ENCODE measurements at places on chromosomes 11 and 22.

DNA sequence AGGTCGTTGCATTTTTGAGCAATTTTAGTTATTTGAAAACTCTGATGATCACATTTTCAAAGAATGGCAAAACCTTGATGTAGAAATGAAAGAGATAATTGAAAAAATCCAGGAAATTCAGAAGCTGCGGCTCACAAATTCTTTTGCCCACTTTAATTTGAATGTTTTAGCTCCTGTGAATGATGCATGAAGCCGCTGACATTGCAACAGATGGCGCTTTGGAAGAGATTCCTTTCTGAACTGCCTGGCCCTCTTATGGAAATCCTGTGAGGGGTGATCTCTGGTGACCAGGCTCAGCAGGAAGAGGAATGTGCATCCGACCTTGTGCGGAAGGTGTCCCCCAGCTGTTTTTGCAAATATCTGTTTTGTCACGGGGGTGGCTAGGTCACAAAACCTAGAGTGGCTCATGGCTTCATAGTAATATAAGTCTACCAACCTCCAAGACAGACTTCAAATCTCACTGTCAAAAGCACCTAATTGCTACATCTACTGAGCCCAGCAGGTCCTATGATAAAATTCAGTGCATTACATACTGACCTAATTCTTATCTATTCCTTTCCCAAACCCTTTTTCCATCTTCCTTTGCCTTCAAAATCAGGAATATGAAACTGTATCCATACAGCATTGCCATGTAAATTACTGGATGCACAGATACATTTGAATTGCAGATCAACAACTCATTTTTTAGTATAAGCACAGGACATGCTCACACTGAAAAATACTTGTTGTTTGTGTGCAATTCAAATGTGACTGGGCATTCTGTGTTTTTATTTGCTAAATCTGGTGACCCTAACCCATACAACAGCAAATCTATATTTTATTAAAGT is 412.7 kb downstream of the ETS1 start:
- DNase-seq: peak; percentile 93

DNA sequence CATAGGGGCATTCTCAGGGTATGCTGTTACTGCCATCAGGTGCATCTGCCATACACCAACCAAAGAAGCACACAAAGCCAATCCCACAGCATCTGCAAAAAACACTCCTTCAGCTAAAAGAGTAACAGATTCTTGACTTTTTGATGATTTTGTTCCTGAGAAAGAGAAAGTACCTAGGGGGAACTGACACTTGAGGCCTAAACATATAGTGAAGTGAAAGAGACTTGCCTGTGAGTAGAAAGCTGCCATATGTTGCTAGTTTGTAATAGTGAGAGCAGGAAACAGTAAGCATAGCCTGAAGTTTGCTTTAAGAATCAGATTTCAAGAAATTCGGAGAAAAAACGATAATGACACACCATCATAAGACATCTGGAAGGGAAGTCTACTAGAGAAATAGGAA is 97.9 kb upstream of the CTSC start:
- DNase-seq: no peak

DNA sequence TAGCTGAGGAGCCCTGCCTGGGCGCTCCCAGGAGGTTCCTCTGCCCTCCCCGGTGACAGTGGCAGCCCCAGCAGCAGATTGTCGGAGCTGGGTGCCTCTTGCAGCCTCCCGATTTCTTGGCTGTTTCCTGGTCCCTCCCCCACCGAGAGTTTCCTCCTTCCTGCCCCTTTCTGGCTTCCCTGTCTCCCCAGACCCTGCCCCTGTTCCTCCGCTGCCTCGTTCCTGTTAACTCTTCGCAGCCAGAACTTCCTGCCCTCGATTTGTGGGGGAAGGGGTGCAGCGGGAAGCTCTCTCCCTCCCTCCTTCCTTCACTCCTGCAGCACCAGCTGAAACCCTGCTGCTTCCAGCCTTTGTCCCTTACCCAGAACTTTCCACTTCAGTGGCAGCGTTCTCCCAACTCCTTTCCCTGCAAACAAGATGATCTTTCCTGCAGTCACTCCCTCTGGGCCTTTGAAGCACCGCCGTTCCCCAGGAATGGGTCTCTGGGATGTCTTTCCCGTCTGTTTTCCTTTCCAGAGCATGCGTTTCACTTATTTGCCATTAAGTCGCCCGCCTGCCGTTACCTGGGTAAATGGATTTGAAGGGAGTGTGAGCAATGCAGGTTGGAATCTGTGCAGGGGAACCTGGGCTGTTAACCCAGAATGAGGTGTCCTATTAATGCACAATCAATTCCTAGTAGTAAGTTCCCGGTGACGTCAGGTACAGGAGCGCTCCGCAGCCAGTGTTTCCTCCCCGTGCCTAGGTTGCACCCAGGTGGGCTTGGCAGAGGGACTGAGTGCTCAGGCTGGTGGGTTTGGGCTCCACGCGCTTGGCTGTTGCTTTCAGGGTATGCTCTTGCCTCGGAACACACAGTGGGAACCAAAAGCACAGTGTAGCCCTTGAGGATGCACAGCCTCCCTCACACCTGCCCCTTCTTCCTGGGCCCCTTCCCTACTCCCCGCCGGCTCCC is 4.3 kb downstream of the GRK2 start:
- no peak for DNase-seq

- no peak for DNase-seq
Observed at GRCh38 chr11:12121517-12121916, 11.1 kb downstream of the MICAL2 start.

- DNase-seq: no peak
Observed at GRCh38 chr22:43144949-43145348, 1.8 kb upstream of the MCAT start.

- no peak for DNase-seq
Observed at GRCh38 chr22:20517422-20517821, 10.0 kb downstream of the MED15 start.

All from fibroblast of skin of scalp (primary cell).